ENCODE measurements at places on chromosomes 13 and 19. TPM values are rescaled to one million over a fixed set of nuclear protein-coding genes. Genes with fewer than 3 reads are reported as not detected.

Gene ELANE
- total RNA-seq: 0.13 TPM

Gene TINCR
- 0.66 TPM for total RNA-seq

Gene ASF1B
- 2.8 TPM for total RNA-seq

Gene SRRM5
- total RNA-seq: 0.03 TPM

Gene LCP1
- 0.20 TPM for total RNA-seq

Gene DUXA
- not detected for total RNA-seq

Gene ZNF681
- 0.43 TPM for total RNA-seq

Gene SLC6A16
- 0.13 TPM for total RNA-seq

Gene SIGLEC8
- total RNA-seq: not detected

Gene SIGLECL1
- total RNA-seq: not detected

Gene IZUMO2
- total RNA-seq: not detected

Gene EFNB2
- total RNA-seq: 7.4 TPM

Gene RPL28
- 184 TPM for total RNA-seq

Gene LRRC8E
- 3.1 TPM for total RNA-seq

All from smooth muscle cell of the pulmonary artery (primary cell).